GM12892 (cell line): ENCODE measurements at places on chromosomes 4 and X.

DNA sequence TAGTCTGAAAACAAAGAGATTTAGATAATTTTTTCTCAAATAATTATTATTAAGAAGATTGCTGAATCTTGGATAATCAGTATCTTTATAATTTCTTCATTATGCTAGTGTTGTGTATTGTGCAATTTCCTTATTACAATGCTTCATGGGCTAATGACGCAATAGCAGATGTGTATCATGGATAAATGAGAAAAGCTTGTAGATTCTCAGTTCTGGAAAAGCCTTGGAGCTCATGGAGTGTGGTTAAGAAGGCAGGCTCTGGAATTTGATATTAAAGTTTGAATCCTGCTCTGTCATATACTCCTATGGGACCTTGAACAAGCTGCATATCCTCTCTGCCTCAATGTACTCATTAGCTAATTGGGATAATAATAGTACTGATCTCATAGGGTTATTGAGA is 18.9 kb upstream of the CXCL8 start:
- DNase-seq = no peak

DNA sequence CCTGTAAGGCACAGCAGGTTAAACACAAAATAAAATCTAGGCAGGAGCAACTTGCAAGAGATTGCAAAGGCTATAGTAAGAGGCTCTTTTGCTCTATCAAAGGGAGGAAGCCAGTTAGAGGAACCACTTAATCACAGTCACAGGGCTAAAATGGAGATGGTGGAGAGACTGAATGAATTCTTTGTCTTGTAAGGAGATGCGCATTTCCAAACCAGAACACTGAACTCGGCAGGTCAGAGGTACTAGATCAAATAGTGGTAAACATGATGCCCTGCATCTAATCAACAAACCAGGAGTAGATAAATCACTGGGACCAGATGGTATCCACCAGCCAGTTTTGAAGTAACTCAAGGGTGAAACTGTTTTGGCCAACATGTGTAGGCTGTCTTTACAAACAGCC is 55.8 kb downstream of the GPC4 start:
- DNase-seq = no peak

- no peak for DNase-seq
These were observed 7.5 kb downstream of the ADD1 start for GRCh38 chr4:2850966-2851798.

GRCh38 chrX:70437011-70437410 is 7.6 kb upstream of the DLG3 start:
- DNase-seq = no peak

GRCh38 chrX:155767051-155767875 is 113.9 kb upstream of the VAMP7 start:
- no peak for DNase-seq

- no peak for DNase-seq
These were observed 38.8 kb downstream of the CHIC2 start for GRCh38 chr4:54025582-54025981.

- DNase-seq = no peak
These were observed 4.5 kb downstream of the EMD start for GRCh38 chrX:154383359-154384283.
